ENCODE measurements at places on chromosomes 4 and X. TPM values are rescaled to one million over a fixed set of nuclear protein-coding genes. Genes with fewer than 3 reads are reported as not detected.

ARR3 gene
- not detected for total RNA-seq

ZFX gene
- 75.6 TPM for total RNA-seq

CCDC110 gene
- 6.3 TPM for total RNA-seq

MAGEE1 gene
- 4.1 TPM for total RNA-seq

MAGEB2 gene
- total RNA-seq = not detected

SRPX gene
- total RNA-seq = 73.2 TPM

DNA sequence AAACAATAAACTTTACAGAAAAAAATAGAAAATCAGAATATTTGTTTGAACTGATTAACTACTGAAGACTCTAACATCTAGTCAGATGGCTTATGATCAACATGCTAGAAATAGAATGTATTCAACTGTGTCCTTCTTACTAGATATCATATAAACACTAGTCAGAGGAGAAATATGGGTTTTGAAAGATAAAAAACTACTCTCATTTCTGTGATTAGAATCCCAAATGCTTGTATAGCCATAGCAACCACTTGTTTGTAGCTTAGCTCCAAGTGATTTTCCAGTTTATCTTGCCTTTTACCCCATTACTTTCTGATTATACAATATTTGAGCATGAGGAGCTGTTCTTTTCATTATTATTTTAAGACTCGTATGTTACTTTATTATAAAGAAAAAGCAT is 31.2 kb downstream of the USP38 start:
- peak overlapping the region; percentile 16 for H3K27ac ChIP-seq
- no peaks in the 10 kb centered on the region for H3K36me3 ChIP-seq
- no peaks in the 10 kb centered on the region for H3K4me1 ChIP-seq
- no peak overlapping the region for H3K4me3 ChIP-seq
- no peak for DNase-seq

DNA sequence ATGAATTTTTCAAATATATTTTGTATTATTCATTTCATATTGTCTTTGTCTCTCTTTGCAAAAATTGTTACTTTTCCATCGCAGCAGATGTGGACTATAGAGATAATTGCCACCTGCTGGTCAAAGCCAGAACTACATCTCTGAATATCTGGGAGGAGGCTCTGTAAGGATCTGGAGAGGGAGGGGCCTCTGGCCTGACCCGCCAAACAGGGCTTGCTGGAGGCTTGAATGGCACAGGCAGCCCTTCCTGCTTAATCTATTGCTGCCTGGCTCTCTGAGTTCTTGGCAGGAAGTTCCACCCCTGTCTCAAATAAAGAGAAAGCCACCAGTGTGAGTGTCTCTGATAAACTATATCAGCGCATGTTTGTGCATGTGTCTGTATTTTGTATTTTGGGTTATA is 132.4 kb downstream of the ZMAT1 start:
- H3K27ac ChIP-seq = no peak overlapping the region
- DNase-seq = peak; percentile 92
- peaks cover 2% of the 10 kb centered on the region for H3K27me3 ChIP-seq
- no peaks in the 10 kb centered on the region for H3K36me3 ChIP-seq
- peak overlapping the region; percentile 20 for H3K4me3 ChIP-seq

GRCh38 chr4:23333556-23333945 is 556.3 kb downstream of the PPARGC1A start:
- no peaks in the 10 kb centered on the region for H3K27me3 ChIP-seq
- no peak for DNase-seq
- H3K27ac ChIP-seq = no peak overlapping the region
- no peak overlapping the region for H3K4me3 ChIP-seq
- no peaks in the 10 kb centered on the region for H3K36me3 ChIP-seq

- H3K4me1 ChIP-seq = no peaks in the 10 kb centered on the region
- no peaks in the 10 kb centered on the region for H3K27me3 ChIP-seq
- no peak overlapping the region for H3K4me3 ChIP-seq
- no peak for DNase-seq
- H3K36me3 ChIP-seq = no peaks in the 10 kb centered on the region
- H3K27ac ChIP-seq = no peak overlapping the region
Observed at GRCh38 chrX:36684053-36684452, 324.1 kb upstream of the FAM47C start.

DNA sequence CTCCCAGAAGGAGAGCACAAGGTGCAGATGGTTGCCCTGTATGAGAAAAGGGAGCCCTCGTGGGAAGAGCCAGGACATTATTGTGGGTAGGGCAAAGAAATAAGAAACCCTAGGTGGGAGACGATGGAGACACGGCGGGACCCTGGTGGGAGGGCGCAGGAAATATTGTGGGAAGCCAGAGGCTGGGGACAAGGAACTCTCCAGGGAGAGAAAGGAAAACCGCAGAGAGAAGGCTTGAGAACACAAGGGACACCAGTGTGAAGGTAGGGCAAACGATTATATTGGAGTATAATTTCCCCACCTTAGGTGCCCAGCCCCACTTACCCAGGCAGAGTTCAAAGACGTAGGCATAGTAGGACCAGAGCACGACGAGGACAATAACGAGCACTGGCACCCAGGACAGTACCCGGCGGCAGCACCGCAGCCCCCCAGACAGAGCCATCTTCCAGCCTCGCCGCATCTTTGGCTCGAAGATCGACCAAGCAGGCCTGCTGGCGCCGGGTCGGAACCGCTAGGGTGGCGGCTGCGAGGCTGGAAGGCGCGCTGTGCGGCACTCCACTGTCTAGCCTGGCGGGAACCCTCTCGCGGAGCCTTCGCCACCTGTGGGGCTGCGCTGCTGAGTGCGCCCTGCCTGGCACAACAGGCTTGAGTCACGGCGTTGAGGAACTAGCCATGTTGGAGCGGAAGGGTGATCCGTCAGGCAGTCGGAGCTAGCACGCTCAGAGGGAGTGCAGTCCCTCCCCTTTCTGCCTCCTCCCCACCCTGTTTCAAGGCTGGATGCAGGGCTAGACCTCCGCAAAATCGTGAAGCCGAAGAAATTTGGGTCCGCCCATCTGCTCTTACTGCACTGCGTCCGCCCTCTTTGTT is at the start of gene ZDHHC15:
Gene ZDHHC15, minus strand, starts transcription at position 473 of the 867 bp plus-strand sequence. Its CDS starts 13 bp downstream, at position 460.
- peak; percentile 90 for DNase-seq
- H3K4me1 ChIP-seq = peaks cover 34% of the 10 kb centered on the region
- peak within 1 kb of the TSS; percentile 78 for H3K27ac ChIP-seq
- H3K27me3 ChIP-seq = peaks cover 3% of the 10 kb centered on the region
- peak within 1 kb of the TSS; percentile 56 for H3K4me3 ChIP-seq
- no peaks in the 10 kb centered on the region for H3K36me3 ChIP-seq

- H3K4me3 ChIP-seq = no peak overlapping the region
- H3K36me3 ChIP-seq = no peaks in the 10 kb centered on the region
- no peaks in the 10 kb centered on the region for H3K4me1 ChIP-seq
- DNase-seq = no peak
Observed at GRCh38 chrX:129783291-129783713, 3.6 kb downstream of the SASH3 start.

GRCh38 chrX:12955882-12956703 is 18.8 kb upstream of the TMSB4X start:
- H3K4me1 ChIP-seq = peaks cover 12% of the 10 kb centered on the region
- H3K4me3 ChIP-seq = no peak overlapping the region
- H3K27me3 ChIP-seq = no peaks in the 10 kb centered on the region
- H3K36me3 ChIP-seq = no peaks in the 10 kb centered on the region
- H3K27ac ChIP-seq = peak overlapping the region; percentile 71

DNA sequence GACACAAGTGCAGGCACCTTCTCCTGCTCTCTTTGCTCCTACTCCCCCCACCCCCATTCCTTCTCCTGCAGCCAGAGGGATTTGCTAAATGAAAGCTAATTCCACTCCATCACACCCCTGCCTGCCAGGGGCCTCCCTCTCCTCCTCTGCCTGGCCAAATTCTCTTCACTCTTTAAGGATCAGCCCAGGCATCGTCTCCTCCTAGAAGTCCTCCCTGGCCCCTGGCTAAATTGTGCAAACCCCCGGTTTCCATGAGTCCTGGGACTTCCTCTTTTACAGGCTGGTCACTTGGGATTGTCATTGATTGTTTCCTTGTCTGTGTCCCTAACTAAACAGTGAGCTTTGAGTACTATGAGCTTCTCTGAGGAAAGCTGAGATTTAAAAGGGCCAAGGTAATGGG is 8.7 kb upstream of the ABLIM2 start:
- no peak overlapping the region for H3K27ac ChIP-seq
- no peak for DNase-seq
- H3K4me1 ChIP-seq = no peaks in the 10 kb centered on the region
- no peaks in the 10 kb centered on the region for H3K36me3 ChIP-seq
- no peaks in the 10 kb centered on the region for H3K27me3 ChIP-seq
- no peak overlapping the region for H3K4me3 ChIP-seq

DNA sequence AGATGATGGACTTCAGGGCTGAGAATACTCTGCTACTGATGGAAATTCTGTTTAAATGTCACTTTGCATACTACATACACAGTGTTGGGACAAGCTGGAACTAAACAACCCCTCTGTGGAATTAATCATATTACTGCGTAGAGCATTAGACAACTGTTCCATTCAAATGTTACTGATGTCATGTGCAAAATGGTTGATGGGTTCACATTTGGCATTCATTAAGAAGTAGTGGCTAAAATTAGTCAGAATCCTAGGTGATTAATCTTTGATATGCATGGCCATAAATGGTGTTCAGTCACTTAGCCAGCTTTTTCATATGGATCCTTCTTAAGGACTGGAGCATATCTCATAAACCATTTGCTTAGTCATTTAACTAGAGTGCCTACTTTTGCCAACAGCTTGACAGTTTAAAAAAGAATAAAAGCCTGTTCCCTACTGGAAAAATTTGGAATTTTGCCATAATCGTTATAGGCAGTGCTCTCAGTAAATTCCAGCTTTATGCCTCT is 105.2 kb downstream of the RNF150 start:
- H3K4me1 ChIP-seq = peaks cover 8% of the 10 kb centered on the region
- H3K4me3 ChIP-seq = no peak overlapping the region
- H3K27me3 ChIP-seq = no peaks in the 10 kb centered on the region
- H3K36me3 ChIP-seq = no peaks in the 10 kb centered on the region
- no peak for DNase-seq

- no peak overlapping the region for H3K27ac ChIP-seq
- H3K36me3 ChIP-seq = no peaks in the 10 kb centered on the region
- no peaks in the 10 kb centered on the region for H3K27me3 ChIP-seq
- H3K4me1 ChIP-seq = no peaks in the 10 kb centered on the region
- DNase-seq = no peak
Observed at GRCh38 chrX:118215346-118215745, 98.7 kb upstream of the KLHL13 start.

- H3K27ac ChIP-seq = no peak overlapping the region
- H3K4me1 ChIP-seq = peaks cover 40% of the 10 kb centered on the region
- DNase-seq = no peak
- H3K4me3 ChIP-seq = no peak overlapping the region
- H3K27me3 ChIP-seq = no peaks in the 10 kb centered on the region
Observed at GRCh38 chr4:53653484-53654053, 62.3 kb upstream of the LNX1 start.

DNA sequence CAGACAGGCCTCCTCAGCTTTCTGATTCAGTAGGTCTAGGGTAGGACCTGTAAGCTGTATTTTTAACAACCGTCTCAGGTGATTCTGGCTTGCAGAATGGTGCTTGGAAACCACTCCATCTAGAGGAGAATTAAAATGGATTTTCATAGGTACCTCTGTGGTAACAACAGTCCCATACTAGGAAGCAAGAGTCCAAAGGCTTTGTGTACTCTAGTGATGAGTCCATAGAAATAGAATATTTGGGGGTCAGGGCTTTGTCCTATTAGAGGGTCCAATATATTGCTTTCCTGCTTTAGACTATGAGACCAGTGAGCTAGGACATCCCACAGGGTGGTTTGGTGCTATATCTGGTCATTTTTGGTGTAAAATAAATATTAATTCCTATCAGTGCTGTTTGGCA is 242.0 kb downstream of the SCFD2 start:
- no peaks in the 10 kb centered on the region for H3K36me3 ChIP-seq
- H3K27ac ChIP-seq = no peak overlapping the region
- DNase-seq = no peak
- H3K4me3 ChIP-seq = no peak overlapping the region
- no peaks in the 10 kb centered on the region for H3K27me3 ChIP-seq

GRCh38 chr4:152724494-152724893 is 44.7 kb upstream of the TMEM154 start:
- DNase-seq = no peak
- H3K27me3 ChIP-seq = no peaks in the 10 kb centered on the region
- no peak overlapping the region for H3K4me3 ChIP-seq
- no peaks in the 10 kb centered on the region for H3K36me3 ChIP-seq
- H3K4me1 ChIP-seq = no peaks in the 10 kb centered on the region
- no peak overlapping the region for H3K27ac ChIP-seq

DNA sequence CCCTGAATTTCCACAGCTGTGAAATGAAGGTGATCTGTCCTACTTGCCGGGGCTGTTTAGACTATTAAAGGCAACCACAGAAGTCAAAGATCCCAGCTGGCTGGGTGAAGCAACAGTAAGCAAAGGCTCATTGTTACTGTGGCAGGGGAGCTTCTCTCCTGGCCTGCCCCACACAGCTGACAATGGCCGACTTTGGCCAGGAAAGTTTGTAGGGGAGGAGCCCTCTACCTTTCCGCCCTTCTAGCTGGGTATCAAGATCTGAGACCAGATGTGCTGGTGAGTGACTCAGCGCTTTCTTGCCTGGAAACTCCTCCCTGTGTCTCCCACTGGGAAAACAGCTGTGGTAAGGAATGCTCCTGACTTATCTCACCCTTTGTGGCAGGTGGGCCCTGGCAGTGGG is 21.1 kb downstream of the RASSF6 start:
- H3K4me1 ChIP-seq = peaks cover 30% of the 10 kb centered on the region
- H3K27ac ChIP-seq = no peak overlapping the region
- no peak overlapping the region for H3K4me3 ChIP-seq
- no peaks in the 10 kb centered on the region for H3K27me3 ChIP-seq

DNA sequence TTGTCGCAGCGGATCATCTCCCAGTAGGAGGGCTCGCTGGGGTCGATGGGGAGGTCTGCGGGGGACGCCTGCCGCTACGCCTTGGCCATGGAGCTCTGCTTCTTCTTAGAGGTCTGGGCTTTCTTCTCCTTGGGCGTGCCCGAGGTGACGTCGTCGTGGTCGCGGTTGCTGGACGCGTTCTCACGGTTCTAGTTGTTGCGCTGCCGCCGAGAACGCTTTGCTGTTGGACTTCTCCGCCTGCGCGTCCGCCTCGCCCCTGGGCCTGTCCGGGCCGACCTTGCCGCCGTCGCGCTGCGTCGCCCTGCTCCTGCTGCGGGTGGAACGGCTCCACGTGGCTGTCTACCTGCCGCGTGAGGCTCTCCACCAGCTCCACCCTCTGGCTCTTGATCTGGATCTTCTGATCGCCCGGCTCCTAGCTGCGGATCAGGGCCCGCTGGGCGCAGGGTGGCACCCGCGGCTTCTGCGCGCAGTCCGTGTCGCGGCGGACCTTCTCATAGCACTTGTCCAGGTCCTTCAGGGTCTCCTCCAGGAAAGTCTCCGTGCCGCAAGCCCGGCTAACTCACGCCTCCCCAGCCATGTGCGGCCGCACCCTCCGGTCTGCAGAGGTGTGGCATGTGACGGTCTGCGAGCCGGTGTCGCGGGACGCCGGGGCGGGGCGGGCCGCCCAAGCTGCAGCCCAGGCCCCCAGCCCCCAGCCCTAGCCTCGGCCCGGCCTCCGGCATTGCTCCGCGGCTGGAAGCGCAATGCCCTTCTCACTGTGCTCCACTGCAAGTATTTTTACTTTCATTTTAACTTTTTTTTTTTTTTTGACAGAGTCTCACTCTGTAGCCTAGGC is 40.5 kb upstream of the OGT start:
- peaks cover 9% of the 10 kb centered on the region for H3K4me1 ChIP-seq
- no peak for DNase-seq
- H3K4me3 ChIP-seq = peak overlapping the region; percentile 62
- no peaks in the 10 kb centered on the region for H3K36me3 ChIP-seq
- H3K27me3 ChIP-seq = no peaks in the 10 kb centered on the region

All from esophagus muscularis mucosa (tissue), 4 donors.